Thoracic aorta (tissue), 2 donors: ENCODE measurements at places on chromosomes 11 and 22. TPM values are rescaled to one million over a fixed set of nuclear protein-coding genes. Genes with fewer than 3 reads are reported as not detected.

DNA sequence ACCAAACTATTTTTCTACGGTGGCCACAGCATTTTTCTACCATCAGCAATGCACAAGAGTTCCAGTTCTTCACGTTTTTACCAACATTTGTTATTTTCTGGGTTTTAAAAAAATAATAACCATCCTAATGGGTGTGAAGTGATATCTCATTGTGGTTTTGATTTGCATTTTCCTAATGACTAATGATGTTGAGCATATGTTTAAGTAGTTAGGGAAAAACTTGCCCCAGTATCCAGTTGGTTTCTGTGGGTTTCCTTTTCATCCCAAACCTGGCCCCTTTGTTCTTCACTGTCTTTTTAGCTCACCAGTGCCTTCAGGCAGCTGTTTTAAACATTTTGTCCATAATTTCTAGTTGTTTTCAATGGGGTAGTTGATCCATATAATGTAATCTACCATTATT, 14.7 kb upstream of the PTS start:
- no peak for DNase-seq

DNA sequence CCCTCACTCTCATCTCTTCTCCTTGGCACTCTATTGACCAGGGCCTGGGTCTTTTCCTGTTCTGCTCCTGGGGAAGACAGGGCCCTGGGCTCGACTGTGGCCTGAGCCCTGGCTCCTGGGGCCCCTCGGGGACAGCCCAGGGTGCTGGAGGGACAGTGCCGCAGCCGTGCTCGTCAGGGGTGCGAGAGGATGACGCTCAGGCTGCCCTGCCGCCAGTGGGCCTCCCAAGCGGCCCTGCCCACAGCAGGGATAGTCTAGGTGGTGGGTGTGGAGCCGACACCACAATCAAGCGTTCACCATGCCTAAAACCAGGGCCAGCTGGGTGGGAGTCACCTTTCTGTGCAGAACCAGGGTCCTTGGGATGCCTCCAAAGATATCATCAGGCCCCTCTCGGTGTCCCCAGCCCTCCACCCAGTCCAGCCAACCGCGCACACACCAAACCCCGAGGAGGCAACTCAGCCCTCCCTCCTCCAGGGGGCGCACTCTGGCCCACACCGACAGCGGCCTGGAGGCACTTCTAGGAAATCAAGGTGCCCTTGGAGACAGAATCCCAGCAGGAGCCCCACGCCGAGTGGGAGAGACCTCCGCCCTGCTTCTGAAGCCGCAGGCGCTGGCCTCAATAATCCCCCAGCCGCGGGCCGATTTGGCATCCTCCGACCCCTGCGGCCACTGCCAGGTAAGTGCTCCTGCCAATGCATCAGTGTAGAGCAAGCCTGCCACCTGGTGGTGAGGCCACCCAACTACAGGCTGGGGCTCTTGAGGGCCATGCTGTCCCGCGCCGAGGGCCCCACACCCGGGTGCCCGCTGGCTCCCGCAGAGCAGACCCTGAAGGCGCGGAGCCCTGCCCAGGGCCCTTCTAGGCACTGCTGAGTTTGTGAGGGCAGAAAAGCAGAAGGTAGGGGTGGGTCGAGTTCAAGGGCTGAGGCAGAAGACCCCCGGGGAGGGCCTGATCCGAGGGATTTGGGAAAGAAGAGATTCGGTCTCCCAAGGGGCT, 496.4 kb downstream of the BUD13 start:
- DNase-seq = no peak

DNA sequence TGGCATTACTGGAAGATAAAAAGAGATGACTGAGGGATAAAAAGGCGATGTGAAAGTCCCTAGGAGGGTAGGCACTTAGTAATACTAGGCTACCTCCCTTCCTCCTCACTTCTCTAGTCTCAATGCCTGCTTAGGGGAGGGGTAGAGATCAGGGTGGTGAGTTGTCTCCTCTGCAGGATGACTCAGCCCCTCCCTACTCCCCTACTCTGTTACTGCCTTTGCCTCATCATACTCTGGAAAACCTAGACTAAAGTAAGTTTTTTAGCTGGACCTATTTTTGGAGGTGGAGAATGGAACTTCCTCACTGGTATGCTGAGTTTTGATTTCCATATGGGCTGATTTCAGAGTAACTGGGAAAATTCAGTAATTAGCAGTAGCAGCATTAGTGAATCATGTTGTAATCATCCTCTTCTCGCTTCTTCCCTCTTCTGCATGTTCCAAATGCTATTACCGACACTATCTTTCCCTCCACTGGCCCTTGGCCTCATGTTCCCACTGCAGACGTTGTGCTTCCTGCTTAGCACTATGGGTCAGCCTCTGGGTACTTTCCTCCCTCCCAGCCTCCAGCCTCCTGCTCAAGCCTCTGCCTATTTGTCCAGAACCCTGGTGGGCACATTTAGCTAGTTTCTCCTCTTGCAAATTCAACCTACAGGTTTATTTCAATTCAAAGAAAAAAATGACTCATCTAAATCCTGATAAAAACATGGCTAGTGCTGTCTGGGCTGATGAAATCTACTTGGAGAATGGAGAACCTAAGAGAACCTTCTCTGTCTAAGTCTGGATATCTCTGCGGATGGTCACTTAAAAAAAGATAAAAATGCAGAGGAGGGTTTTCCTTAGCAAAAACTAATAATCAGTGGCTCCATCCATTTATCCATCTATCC, 281.7 kb downstream of the ST3GAL4 start:
- no peak for DNase-seq

Gene CHADL
- 3.2 TPM for total RNA-seq

- DNase-seq = no peak
Measured at GRCh38 chr22:19567157-19568009, 43.2 kb upstream of the CLDN5 start.

Gene KCNA4
- not detected for total RNA-seq

Gene SLC5A1
- total RNA-seq = not detected

DNA sequence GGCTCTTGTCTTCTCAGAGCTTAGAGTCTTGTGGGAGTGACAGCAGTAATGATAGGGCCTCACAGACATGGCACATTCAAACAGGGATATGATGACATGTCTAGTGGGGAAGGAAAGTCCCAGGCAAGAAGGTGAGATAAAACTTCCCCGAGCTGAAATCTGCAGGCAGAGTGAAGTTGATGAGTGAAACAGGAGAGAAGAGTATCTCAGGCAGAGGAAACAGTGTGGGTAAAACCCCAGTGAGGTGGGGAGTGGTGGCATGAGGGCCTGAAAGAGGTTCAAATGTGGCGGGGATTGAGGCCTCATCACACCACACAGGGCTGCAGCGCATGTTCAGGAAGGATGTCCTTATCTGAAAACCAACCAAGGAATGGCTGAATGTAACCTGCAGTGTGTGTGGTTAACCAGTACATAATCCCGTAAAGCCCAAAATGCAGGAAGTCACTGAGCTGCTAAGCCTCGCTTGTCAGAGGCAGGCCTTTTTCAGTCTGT, 153.8 kb upstream of the E2F8 start:
- DNase-seq = no peak

DNA sequence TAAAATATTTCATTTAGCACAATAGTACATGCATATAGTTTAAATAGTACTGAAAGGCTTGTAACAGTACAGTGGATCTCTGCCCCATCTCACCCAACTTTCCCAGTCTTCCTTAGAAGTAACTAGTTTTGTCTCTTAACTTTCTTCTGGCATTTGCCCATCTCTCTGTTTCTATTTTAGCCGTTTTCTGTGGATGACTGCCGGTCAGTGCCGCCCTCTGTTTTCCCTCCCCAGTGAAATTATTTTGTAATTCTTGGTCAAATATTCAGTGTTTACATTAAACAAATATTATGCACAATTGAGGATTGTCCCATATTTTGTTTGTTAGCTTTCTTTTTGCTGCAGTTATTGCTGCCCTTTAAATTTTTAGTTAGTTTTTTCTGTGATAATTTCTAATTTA, 8.3 kb downstream of the PDHX start:
- no peak for DNase-seq

Gene OR8A1
- total RNA-seq = 0.81 TPM

DNA sequence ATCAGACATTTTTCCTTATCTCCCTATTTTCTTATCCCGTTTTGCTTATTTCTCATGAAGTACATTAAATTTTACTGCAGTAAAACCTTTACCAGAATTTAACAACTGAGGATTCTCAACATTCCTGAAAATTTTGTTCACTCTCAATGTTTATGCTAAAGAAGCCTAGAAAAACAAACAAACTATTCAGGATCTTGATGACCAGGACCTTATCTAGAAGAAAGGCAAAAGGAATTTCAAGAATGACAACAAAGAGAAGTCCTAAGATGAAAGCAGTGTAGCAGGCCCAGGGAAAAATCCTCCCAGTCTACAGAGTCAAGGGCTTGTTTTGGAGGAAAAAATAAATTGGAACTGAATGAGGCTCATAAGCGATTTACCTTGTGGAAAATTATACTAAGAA, 283.3 kb upstream of the ARHGAP42 start:
- DNase-seq = no peak

GRCh38 chr22:44625981-44626687, 75.9 kb upstream of the PRR5 start:
- no peak for DNase-seq

Gene DMC1
- total RNA-seq = not detected

Gene PIWIL4
- total RNA-seq = 11.5 TPM

DNA sequence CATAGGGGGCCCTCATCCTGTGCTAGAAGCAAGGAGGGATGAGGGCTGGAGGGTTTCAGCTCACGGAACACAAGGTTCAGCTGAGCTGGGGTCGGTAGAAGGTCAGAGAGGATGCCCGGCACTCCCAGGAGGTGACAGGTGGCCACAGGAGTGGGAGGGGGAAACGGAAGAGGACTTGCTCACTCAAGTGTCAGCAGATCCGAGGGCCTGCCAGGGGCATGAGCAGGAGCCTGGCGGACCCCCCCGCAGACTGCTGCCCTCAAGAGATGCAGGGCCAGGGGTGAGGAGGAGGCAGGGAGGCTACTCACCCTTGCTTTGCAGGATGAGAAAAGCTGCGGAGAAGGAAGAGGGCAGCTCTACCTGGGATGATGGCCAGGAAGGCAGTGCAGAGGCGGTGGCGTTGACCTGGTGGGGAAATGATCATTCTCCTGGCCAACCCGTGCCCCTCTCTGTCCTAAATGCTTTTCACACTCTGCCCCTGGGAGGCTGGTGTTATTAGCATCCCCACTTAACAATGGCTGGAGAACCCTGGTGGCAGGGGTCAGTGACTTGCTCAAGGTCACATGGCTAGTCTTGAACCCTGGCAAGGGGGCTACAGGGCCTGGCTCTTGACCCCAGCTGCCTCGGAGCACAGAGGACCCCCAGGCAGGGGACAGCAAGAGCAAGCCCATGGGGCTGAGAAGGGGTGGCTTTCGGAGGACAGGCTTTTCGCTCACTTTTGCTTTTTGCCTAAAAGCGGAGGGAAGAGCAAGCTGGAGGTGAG, 30.1 kb upstream of the CSNK1E start:
- no peak for DNase-seq

DNA sequence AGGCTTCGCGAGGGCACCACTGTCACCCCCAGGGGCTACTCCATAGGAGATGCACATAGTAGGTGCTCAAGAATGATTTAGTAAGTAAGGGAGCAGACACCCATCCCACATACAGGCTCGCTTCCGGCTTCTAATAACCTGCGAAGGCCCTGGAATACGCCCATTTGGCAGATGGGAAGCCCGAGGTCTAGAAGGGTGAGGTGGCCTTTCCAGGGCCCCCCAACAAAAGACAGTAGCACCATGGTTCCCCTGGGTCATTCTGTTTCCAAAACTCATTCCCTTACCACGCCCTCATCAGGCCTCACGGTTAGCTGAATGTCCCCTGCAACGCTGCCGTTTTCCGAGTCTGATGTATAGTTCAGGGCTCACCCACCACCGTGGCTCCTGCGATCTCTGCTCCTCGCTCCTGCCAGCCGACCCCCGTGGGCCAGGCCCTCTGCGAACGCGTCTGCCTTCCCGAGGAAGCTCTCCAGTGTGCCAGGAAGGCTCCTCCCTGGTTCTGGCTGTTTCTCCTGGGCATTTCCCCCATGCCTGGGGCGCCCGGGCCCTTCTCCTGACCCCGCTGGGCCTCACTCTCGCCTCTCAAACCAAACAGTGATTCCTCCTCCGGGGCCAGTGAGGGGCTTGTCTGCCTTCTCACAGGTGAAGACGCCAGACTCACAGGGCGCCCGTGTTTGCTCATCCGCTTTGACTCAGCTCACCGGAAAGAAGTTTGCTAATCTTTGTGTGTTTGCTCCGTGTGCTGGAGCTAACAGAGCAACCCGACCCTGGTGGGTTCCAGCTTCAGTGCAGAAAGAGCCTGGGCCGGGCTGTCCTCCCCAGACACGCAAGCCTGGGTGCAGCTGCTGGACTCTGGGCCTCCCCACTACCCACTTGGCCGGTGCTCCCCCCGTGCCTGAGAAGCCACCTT, 86.6 kb downstream of the RTL6 start:
- DNase-seq = no peak

Gene BACE1
- 67.3 TPM for total RNA-seq

- no peak for DNase-seq
Measured at GRCh38 chr11:108666373-108666772, 1.5 kb downstream of the DDX10 start.

- no peak for DNase-seq
Measured at GRCh38 chr22:20656902-20657836, 116.7 kb upstream of the SERPIND1 start.

DNA sequence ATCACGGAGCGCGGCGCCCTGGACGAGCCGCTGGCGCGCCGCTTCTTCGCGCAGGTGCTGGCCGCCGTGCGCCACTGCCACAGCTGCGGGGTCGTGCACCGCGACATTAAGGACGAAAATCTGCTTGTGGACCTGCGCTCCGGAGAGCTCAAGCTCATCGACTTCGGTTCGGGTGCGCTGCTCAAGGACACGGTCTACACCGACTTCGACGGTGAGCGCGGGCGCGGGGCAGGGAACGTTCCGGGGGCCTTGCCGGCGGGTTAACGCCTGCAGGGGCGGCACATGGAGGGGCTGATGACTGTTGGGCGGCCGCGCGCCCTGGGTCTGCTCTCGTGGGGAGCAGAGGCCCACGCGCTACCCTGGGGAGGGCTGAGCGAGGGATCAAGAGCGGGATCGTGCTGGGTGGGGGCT, 1.0 kb downstream of the PIM3 start:
- DNase-seq = no peak

GRCh38 chr11:94604482-94604881, 37.3 kb downstream of the PIWIL4 start:
- no peak for DNase-seq

Gene CDC42EP2
- 18.7 TPM for total RNA-seq

DNA sequence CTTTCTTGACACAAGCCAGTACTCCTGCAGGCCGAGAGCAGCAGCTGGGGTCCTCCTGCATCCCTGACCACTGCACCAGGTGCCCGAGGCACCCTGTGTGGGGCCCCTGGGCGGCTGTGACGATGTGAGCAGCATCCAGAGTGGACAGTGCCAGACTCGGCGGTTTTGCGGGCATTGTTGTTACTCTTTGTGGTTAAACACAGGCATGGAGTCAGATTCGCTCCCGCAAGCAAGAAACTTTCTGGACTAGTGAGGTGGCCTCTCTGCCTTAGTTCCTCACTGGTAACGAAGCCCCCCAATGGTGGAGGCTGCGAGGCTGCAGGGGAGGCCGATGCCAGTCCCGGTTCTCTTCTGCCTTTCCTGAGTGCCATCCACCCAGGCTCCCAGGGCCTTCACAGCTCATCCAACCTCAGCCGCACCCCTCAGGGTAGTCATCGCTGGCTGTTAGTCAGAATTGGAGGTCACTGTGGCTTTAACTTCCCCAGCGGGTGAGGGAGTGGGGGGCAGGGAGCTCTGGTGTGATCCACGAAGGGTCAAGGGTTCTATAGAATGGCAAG, 3.7 kb upstream of the CLDN5 start:
- no peak for DNase-seq
